ENCODE measurements at places on chromosomes 13 and 19.
A peak's percentile ranks its signal among the peaks of the same experiment; 100 is the strongest.

DNA sequence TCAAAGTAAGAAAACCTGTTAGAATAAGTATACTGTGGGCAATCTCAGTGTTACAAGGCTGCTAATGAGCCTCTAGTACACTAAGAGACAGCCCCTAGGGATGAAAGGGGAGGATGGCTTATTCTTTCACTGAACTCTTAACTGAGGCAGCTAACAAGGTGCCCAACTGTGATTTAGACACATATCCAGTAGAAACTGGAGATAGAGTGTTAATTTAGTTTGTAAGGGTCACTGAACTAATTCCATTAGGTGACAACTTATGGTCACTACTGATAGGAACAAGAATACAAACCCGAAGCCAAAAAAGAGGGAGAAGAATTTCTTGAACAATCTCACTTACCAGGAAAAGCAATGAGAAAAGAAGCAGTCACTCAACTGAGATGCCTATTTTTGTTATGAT, 1010.6 kb downstream of the PCDH9 start:
- DNase-seq: no peak

DNA sequence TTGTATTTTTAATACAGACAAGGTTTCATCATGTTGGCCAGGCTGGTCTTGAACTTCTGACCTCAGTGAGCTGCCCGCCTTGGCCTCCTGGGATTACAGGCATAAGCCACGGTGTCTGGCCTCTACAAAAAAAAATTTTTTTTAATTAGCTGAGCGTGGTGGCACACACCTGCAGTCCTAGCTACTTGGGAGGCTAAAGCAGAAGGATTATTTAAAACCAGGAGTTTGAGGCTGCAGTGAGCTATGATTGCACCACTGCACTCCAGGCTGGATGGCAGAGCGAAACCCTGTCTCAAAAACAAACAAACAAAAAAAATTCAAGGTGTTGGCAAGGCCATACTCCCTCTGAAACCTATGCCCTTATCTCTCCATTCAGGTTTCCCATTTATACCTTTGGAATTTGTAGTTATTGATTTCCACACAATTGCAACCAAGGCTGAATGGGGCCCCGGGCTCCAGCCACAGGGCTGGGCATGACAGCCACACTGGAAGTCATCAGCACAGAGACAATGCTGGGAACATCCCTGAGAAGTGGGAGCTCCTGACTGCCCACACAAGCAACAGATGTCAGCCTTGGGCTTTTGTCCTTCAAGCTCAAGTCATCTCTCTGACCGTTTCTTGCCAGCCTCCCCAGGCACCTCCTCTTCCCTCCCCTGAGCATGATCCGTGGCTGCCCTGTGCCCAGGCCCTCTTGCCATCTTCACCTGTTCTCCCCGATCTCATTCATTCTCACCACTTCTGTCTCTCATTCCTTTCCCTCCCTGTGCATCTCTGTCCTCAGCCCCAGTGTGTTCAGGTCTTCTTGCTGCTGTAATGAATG, 27.2 kb upstream of the CALM3 start:
- no peak for DNase-seq

- no peak for DNase-seq
Observed at GRCh38 chr19:17037966-17038500, 11.4 kb upstream of the CPAMD8 start.

- no peak for DNase-seq
Observed at GRCh38 chr19:53971673-53972072, 8.9 kb downstream of the CACNG8 start.

- DNase-seq: no peak
Observed at GRCh38 chr19:30742406-30742938, 370.3 kb downstream of the ZNF536 start.

DNA sequence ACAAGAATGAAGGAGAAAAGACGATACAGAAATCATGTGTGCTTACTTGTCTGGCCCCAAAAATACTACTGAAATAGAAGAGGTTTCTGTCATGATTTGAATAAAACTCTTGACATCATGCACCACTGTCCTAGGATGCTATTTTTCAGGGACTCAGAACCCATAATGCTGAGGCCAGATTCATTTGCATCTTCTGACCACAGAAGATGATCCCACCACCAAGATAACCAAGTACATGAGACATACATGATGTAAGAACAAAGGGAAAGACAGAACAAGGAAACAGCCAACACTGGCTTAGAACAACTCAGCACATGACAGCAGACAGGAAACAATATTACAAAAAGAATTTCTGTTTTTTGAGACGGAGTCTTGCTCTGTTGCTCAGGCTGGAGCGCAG, 2.5 kb downstream of the ZNF552 start:
- no peak for DNase-seq

- no peak for DNase-seq
Observed at GRCh38 chr13:45439008-45439407, 20.8 kb upstream of the SLC25A30 start.

- no peak for DNase-seq
Observed at GRCh38 chr19:33231511-33231910, 5.9 kb upstream of the SLC7A10 start.

- no peak for DNase-seq
Observed at GRCh38 chr19:29191005-29191404, 21.9 kb downstream of the UQCRFS1 start.

- DNase-seq: no peak
Observed at GRCh38 chr13:94716016-94716415, 3.7 kb upstream of the SOX21 start.

- no peak for DNase-seq
Observed at GRCh38 chr13:113064534-113065405, 40.8 kb upstream of the F7 start.

DNA sequence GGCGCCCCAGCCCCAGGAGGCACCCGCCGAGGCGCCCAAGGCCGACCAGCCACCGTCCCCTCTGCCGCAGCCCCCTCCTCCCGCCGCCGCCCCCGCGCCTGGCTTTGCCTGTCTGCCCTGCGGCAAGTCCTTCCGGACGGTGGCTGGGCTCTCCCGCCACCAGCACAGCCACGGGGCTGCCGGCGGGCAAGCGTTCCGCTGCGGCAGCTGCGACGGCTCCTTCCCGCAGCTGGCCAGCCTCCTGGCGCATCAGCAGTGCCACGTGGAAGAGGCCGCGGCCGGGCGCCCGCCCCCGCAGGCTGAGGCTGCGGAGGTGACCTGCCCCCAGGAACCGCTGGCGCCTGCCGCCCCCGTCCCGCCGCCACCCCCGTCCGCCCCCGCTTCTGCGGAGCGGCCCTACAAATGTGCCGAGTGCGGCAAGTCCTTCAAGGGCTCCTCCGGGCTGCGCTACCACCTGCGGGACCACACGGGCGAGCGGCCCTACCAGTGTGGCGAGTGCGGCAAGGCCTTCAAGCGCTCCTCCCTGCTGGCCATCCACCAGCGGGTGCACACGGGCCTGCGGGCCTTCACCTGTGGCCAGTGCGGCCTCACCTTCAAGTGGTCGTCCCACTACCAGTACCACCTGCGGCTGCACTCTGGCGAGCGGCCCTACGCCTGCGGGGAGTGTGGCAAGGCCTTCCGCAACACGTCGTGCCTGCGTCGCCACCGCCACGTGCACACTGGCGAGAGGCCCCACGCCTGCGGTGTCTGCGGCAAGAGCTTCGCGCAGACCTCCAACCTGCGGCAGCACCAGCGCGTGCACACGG, 2.6 kb upstream of the NAT14 start:
- DNase-seq: no peak

- DNase-seq: no peak
Observed at GRCh38 chr13:36014763-36015162, 116.4 kb downstream of the DCLK1 start.

DNA sequence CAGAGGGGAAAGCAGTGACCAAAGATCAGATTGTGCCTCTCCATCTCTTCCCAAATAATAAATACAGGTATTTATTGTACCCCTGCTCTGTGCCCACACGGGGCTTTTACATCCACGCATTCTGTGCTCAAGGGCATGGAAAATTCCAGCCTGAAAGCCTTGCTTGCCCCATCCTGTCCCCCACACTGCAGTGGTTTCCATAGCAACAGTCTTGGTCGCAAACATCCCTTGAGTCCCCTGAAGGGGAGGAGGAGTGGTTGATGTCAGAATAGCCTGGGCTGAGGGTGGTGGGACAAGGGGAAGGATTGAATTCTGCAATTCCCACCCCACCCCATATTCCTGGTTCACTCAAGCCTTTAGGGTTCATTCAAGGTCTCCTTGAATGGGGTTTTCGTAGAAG, 41.0 kb upstream of the USP29 start:
- DNase-seq: no peak

- DNase-seq: no peak
Observed at GRCh38 chr19:44280916-44281315, 21.2 kb downstream of the ZNF233 start.

DNA sequence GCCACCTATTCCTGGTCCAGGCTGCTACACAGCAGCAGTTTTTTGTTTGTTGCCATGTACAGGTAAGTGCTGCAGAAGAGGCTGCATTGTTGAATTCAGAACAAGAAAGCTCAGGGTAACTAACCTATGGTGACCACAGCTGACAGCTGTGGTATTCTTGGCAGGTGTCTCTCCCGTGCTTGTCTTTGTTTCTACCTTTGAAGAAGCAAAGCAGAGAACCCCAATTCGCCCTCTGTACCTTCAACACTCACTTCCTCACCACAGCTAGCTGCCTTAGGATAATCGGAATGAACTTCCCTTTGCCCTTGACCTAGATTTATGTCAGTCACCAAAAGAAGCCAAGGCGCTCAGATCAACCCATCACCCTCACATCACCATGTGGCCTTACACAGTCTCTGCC, 1703.3 kb upstream of the SLC10A2 start:
- no peak for DNase-seq

- peak; percentile 21 for DNase-seq
Observed at GRCh38 chr19:41646589-41647204, 19.8 kb upstream of the CEACAM4 start.

- no peak for DNase-seq
Observed at GRCh38 chr13:75694722-75695121, 58.6 kb downstream of the LMO7 start.

- DNase-seq: no peak
Observed at GRCh38 chr19:11821474-11822109, 7.5 kb downstream of the ZNF440 start.

- no peak for DNase-seq
Observed at GRCh38 chr13:90336507-90336906, 1011.0 kb upstream of the MIR17HG start.

- DNase-seq: no peak
Observed at GRCh38 chr13:102930566-102930965, 84.7 kb downstream of the ERCC5 start.

DNA sequence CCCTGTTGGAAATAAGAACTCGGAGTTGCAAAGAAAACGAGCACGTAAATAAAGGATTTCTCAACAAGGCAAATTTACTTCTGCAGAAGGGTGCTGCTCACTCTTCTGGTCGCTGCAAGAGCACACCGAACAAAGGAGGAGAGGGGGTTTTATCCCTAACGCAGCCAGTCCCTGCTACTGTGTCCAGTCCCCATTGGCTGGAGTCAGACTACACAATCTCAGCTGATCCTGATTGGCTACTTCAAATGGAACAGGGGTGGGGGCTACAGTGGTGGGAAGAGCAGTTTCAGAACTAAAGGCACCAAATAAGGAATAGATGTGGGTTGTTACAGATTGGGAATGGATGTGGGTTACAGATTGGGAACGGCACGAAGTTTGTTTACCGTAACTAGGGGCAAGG, 63.9 kb upstream of the MCF2L start:
- no peak for DNase-seq

GRCh38 chr19:13056052-13056660, 46.5 kb downstream of the LYL1 start:
- no peak for DNase-seq

- DNase-seq: no peak
Observed at GRCh38 chr13:99406799-99407201, 94.5 kb upstream of the TM9SF2 start.

GRCh38 chr13:40981361-40981760, 37.8 kb downstream of the ELF1 start:
- no peak for DNase-seq

DNA sequence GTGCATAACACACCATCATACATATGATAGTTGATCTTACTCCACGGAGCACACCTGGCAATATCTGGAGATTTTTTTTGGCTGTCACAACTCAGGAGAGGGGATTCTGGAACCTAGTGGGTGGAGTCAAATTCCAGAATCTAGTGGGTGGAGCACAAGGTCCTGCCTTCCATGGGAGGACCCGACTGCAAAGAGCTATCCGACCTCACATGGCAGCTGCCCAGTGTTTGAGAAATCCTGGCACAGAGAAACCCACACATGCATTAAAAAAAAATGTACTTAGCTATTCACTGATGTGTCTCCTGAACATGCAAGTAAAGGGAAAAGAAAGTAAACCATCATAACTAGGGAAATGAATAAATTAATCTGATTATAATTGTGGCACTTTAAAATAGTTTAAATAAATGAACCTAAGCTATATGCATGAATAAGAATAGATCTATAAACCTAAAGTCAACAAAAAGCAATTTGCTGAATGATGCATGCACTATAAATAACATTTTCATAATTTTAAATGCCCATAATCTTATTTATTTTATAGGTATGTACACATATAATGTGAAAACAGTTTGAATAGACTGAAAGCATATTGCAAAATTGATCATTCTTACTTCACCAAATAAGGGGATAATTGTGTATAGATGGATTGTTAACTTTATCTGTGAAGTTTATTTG, 300.3 kb downstream of the MYO16 start:
- DNase-seq: no peak

- peak; percentile 62 for DNase-seq
Observed at GRCh38 chr19:55640043-55640576, 692 bp upstream of the ZNF580 start.

DNA sequence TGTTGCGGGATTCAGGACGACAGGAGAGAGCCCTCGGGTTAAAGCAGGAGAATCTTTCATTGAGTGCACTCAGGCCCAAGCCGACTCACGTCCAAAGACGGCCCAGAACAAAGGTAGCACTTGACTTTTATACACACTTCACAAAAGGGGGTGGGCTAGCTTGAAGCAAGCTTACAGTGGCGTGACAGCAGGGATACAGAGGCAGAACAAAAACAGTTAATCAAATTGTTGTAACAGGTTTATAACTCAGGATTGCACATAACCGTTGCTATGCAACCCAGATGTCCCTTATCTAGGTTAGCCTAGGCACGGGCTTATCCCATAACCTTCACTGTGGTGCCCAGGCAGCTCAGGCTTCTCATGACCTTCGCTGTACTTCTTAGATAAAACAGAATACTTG, 2.0 kb downstream of the MED25 start:
- no peak for DNase-seq

DNA sequence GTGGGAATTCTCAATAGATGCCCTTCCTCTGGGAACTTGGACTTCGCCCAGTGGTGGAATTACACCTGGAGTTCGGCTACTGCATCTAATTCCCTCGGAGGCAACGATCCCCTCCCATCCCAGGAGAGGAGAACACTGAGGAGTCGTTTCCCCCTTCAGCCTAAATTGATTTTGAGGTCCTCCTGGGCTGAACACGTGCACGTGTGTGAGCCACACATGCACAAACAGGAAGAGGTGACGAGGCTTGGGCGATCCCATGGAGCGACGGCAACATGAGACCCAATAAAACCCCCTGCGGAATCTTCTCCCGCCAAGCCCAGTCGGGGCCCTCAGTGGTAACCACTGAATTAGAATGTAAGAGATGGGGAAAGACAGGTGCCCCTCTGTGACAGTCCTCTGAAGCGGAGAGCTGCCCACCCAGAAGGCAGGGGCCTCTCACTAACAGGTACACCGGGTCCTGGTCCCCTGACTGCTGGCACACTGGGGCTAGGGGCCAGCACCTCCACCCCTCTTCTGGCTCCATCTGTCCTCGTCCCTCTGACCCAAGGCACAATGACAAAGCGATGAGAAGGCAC, 4.5 kb downstream of the MLLT1 start:
- DNase-seq: no peak

GRCh38 chr19:33649627-33650305, 28.0 kb downstream of the CHST8 start:
- no peak for DNase-seq

Measured in effector CD4-positive, alpha-beta T cell (primary cell).